Activated CD8-positive, alpha-beta T cell treated with anti-CD3 and anti-CD28 coated beads, Interleukin-2, amount 10 ng/mL, durations not matched to agents 7 days and 5 days (primary cell): ENCODE measurements at places on chromosomes 2 and 18.

GRCh38 chr18:23887493-23887892, 127.1 kb upstream of the TTC39C start:
- H3K27me3 ChIP-seq, result peaks cover 2% of the 10 kb centered on the region
- no peak overlapping the region for H3K27ac ChIP-seq
- no peak for DNase-seq

DNA sequence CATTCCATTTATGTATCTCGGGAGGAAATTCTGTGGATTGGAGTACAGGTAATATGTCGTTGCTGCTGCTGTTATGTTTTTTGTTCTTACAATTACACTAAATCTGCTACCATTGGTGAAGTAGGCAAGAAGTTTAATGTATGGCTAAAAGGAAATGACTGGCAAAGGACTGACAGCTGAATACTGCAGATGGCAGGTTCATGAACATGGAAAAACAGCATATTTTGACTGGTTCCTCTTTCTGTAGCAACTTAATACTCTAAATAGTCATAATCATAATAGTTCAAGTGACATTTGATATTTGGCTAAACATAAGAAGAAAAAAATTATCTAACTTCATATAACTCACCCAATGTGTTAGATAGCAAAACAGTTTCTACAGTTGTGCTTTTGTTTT, 84.5 kb upstream of the PGAP1 start:
- H3K4me3 ChIP-seq, result no peak overlapping the region
- H3K36me3 ChIP-seq, result peaks cover 61% of the 10 kb centered on the region
- H3K27ac ChIP-seq, result no peak overlapping the region

DNA sequence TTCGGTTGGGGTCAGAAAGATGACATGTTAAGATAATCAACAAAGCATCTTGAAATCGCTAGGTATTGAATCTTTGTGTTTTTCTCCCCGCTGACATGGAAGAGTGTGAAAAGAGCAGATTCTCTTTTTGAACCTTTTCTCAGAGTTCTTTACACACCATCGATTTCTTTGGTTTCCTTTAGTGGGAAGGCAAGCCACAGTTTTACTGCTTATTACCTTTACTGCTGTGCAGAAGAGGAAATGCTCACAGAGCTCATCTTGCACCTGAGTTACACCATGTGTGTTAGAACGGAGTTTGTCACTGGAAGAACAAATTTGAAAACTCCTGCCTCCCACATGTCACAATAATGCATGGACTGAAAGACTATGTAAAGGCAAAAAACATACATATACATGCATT, 45.3 kb upstream of the PDK1 start:
- H3K27ac ChIP-seq, result peak overlapping the region; percentile 9
- DNase-seq, result no peak
- peaks cover 71% of the 10 kb centered on the region for H3K36me3 ChIP-seq
- H3K4me1 ChIP-seq, result peaks cover 26% of the 10 kb centered on the region

DNA sequence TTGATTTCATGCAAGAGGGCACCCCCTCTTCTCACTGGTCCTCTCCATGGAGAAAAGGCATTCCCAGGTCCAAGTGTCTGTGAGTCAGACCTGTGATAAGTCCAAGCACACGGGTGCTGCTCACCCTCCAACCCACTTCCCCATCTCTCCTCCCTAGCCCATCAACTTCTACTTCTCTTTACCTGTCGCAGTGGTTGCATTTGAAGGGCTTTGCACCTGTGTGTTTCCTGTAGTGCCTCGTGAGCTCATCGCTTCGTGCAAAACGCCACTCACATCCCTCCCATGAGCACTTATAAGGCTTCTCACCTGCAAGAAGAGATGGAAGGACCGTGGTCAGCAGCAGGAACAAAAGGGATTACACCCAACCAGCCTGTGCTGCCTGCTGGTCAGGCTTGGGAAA, 77.5 kb downstream of the KLF7 start:
- H3K4me3 ChIP-seq, result no peak overlapping the region
- H3K4me1 ChIP-seq, result peaks cover 31% of the 10 kb centered on the region
- no peaks in the 10 kb centered on the region for H3K27me3 ChIP-seq
- no peak for DNase-seq

GRCh38 chr2:41782306-41783158, 265.3 kb upstream of the PKDCC start:
- no peaks in the 10 kb centered on the region for H3K36me3 ChIP-seq
- peak; percentile 43 for DNase-seq
- H3K27me3 ChIP-seq, result peaks cover 5% of the 10 kb centered on the region
- H3K27ac ChIP-seq, result no peak overlapping the region
- H3K4me1 ChIP-seq, result no peaks in the 10 kb centered on the region
- no peak overlapping the region for H3K4me3 ChIP-seq

DNA sequence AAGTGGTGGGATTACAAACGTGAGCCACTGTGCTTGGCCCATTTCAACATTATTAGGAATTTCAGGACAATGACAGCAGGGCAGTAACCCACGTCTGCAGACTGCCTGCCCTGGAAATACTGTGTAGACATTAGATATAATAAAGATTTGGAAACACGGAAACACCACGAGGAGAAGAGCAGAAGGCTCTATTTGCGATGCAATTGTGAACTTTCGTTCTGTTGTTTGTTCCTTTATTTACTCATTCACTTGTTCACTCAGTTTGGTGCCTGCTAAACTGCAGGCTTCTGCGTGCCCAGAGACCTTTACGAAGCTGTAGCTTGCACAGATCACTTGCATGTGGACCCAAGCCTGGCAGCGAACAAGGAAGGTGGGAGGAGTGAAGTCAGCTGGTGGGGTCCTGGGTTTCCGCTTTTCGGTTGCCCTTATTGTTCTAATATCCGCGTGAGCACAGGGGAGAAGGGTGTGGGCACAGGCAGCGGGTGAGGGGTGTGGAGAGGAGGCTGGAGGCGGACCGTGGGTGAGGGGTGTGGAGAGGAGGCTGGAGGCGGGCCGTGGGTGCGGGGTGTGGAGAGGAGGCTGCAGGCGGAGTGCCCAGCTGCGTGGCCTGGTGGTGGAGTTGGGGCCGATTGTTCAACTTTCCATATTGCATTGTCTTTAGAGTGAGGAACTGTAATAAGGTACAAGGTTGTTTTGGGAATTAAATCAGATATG, 3.4 kb downstream of the COLEC11 start:
- DNase-seq, result peak; percentile 14
- H3K36me3 ChIP-seq, result no peaks in the 10 kb centered on the region
- H3K27me3 ChIP-seq, result peaks cover 7% of the 10 kb centered on the region
- no peak overlapping the region for H3K4me3 ChIP-seq
- H3K4me1 ChIP-seq, result peaks cover 6% of the 10 kb centered on the region

- no peaks in the 10 kb centered on the region for H3K27me3 ChIP-seq
- H3K27ac ChIP-seq, result no peak overlapping the region
- peak; percentile 41 for DNase-seq
- H3K4me1 ChIP-seq, result no peaks in the 10 kb centered on the region
These were observed 300.0 kb upstream of the SMIM21 start for GRCh38 chr18:75727456-75727855.

- no peak overlapping the region for H3K4me3 ChIP-seq
- H3K4me1 ChIP-seq, result no peaks in the 10 kb centered on the region
- no peak overlapping the region for H3K27ac ChIP-seq
- H3K27me3 ChIP-seq, result peaks cover 20% of the 10 kb centered on the region
These were observed 72.4 kb upstream of the KIF5C start for GRCh38 chr2:148802448-148803220.

- peak overlapping the region; percentile 27 for H3K4me3 ChIP-seq
- H3K36me3 ChIP-seq, result peaks cover 62% of the 10 kb centered on the region
- peak overlapping the region; percentile 81 for H3K27ac ChIP-seq
These were observed 13.5 kb downstream of the NDUFV2 start for GRCh38 chr18:9115984-9116383.

GRCh38 chr2:238113611-238114010, 13.5 kb downstream of the ESPNL start:
- H3K36me3 ChIP-seq, result no peaks in the 10 kb centered on the region
- peaks cover 11% of the 10 kb centered on the region for H3K27me3 ChIP-seq
- DNase-seq, result no peak

GRCh38 chr2:198106621-198107385, 302.4 kb downstream of the PLCL1 start:
- H3K36me3 ChIP-seq, result no peaks in the 10 kb centered on the region
- no peak overlapping the region for H3K27ac ChIP-seq
- no peak overlapping the region for H3K4me3 ChIP-seq
- no peaks in the 10 kb centered on the region for H3K27me3 ChIP-seq

- H3K27me3 ChIP-seq, result peaks cover 21% of the 10 kb centered on the region
- no peaks in the 10 kb centered on the region for H3K36me3 ChIP-seq
- H3K27ac ChIP-seq, result no peak overlapping the region
- peaks cover 10% of the 10 kb centered on the region for H3K4me1 ChIP-seq
- DNase-seq, result peak; percentile 76
These were observed 99.1 kb downstream of the ALPK2 start for GRCh38 chr18:58529714-58530354.

DNA sequence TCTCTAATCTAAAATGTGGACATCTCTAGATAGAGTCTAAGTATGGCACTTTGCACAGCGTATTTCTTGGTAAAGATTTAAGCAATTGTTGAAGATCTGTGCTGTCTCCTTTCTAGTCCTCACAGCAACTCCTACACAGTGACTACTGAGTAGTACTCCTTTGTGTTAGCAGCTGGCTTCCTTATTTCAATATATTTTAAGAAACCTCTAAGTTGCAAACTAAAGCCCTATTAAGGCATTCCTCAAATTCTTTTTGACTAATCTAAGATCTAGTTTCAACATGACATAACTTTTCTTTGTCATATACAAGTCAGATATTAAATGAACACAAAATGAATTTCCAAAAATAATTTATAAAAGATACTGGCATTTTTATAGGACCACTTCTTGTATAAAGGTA, 121.8 kb upstream of the DNAJC10 start:
- H3K27ac ChIP-seq, result no peak overlapping the region
- no peaks in the 10 kb centered on the region for H3K36me3 ChIP-seq
- no peaks in the 10 kb centered on the region for H3K4me1 ChIP-seq
- no peak overlapping the region for H3K4me3 ChIP-seq
- no peak for DNase-seq

DNA sequence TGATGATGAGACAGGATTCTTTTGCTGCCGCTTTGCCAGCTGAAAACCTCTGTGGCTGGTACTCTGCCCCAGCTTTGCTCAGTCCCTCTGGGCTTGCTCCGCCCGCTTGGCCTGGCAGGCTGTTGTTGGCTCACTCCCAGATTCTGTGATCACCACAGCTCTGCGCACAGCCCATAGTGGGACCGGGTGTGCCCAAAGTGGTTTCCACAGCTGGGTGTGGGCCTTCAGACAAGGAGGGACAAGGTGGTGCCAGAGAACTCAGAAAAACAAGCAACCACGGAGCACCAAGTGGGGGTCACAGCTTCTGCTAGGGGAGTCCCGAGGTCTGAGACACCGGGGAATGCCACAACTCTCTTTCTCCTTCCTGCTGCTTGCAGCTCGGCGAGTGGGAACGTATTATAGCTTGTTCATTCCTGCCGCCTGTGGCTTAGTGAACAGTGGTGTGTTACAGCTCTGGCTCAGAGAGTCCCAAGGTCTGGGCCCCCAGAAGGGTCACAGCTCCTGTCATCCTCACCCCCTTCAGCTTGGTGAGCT, 9.2 kb upstream of the KYNU start:
- no peak overlapping the region for H3K4me3 ChIP-seq
- H3K4me1 ChIP-seq, result no peaks in the 10 kb centered on the region
- H3K36me3 ChIP-seq, result no peaks in the 10 kb centered on the region
- no peaks in the 10 kb centered on the region for H3K27me3 ChIP-seq

GRCh38 chr2:23323198-23323916, 61.6 kb upstream of the KLHL29 start:
- H3K4me3 ChIP-seq, result no peak overlapping the region
- H3K27me3 ChIP-seq, result peaks cover 21% of the 10 kb centered on the region
- no peaks in the 10 kb centered on the region for H3K4me1 ChIP-seq
- no peak for DNase-seq

DNA sequence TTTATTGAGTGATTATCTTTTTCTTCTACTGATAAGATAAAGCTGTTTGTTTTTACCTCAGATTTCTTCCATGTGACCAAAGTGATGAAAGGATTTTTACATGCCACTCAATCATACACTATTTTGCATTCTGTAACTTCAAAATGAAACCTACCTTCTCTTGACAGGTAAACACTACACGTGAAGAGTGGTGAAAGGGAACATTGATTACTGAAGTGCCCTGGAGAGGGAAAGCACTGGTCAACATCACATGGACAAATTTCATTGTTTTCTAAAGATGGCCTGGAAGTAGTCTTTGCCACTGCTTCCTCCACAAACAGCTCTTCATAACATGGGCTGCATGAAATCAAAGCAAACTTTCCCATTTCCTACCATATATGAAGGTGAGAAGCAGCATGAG, 120.1 kb downstream of the HIBCH start:
- no peaks in the 10 kb centered on the region for H3K27me3 ChIP-seq
- H3K27ac ChIP-seq, result no peak overlapping the region
- H3K4me3 ChIP-seq, result no peak overlapping the region
- H3K4me1 ChIP-seq, result no peaks in the 10 kb centered on the region
- DNase-seq, result no peak

DNA sequence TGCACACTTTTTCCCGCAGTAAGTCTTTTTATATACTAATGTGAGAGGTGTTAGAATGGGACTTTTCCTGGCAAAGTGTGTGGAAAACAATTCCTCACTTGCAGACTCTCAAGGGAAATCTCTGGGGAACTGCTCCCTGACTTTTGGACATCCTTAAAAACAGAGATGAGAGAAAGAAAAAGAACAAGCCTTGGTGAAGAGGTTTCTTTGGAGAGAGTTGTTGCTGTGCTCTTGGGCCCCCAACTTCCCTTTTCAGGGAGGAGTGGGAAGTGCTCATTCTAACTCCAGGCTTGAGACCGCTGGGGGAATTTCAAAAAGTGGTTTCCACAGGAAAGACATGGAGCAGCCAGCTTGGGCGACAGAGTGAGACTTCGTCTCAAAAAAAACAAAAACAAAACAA, 142.6 kb upstream of the SPRED2 start:
- no peaks in the 10 kb centered on the region for H3K36me3 ChIP-seq
- H3K27me3 ChIP-seq, result peaks cover 26% of the 10 kb centered on the region
- H3K4me1 ChIP-seq, result no peaks in the 10 kb centered on the region
- no peak for DNase-seq
- H3K27ac ChIP-seq, result no peak overlapping the region
- no peak overlapping the region for H3K4me3 ChIP-seq

- no peak overlapping the region for H3K27ac ChIP-seq
- DNase-seq, result no peak
- no peaks in the 10 kb centered on the region for H3K4me1 ChIP-seq
- H3K27me3 ChIP-seq, result no peaks in the 10 kb centered on the region
- H3K36me3 ChIP-seq, result no peaks in the 10 kb centered on the region
These were observed 702.4 kb downstream of the CPS1 start for GRCh38 chr2:211258646-211259335.

DNA sequence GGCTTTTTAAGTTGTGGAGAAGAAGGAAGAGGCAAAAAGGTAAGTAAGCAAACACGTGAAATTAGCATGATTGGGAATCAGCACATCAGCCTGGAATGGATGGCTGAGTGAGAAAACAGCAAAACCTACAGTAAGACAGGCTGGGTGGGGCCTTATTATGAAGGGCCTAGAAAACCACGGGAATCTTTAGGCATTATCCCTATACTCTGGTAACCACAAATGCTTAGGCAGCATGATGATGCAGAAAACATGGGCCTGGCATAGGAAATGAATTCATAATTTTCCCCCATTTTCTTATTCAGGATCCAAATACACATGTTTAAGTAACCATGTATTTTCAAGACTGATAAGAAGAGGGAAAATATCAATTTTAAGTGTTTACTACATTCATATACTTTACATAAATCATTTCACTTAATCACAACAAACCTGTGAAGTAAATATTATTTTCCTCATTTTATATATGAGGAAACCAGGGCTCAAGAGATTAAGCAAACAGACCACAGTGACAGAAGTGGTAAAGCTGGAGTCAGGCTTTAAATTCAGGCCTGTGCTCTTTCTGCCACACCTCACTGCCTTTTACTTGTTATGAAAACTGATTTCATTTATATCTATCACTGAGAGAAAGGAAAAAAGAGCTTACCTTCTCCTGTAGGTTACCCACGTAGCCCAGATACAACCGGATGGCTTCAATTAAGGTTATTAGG, 4.0 kb downstream of the TMEM17 start:
- no peak for DNase-seq
- H3K27ac ChIP-seq, result no peak overlapping the region
- H3K27me3 ChIP-seq, result peaks cover 15% of the 10 kb centered on the region
- H3K4me1 ChIP-seq, result peaks cover 8% of the 10 kb centered on the region
- no peak overlapping the region for H3K4me3 ChIP-seq
